Head of caudate nucleus (tissue), 42 donors: ENCODE measurements at places on chromosomes 6 and 20.

- DNase-seq = no peak
These were observed 6.7 kb upstream of the TEAD3 start for GRCh38 chr6:35503534-35503933.

DNA sequence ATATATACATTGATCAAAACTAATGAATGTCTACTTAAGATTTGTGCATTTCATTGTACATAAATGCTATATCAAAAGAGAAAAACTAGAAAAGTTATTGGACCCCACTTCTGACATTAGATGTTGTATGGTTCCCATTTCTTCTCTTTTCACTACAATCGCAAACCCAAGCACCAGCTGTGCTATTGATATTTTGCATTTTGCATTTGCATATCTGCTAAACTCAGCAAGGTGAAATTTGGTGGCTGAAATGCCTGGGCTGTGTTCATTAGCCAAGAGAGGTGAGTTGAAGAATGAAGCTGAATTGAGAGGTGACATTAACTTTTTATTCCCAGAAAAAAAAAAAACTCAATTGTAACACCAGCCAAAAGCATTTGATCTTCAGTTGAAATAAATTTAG, 232.1 kb upstream of the TENT5A start:
- DNase-seq = no peak

DNA sequence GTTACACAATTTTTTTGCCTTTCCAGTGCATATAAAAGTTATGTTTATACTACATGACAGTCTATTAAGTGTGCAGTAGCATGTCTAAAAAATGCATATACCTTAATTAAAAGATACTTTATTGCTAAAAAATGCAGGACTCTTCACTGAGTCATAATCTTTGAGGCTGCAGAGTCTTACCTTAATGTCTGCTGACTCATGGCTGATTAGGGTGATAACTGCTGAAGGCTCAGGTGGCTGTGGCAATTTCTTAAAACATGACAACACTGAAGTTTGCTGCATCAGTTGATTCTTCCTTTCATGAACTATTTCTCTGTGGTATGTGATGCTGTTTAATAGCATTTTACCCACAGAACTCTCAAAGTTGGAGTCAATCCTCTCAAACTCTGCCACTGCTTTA, 19.1 kb downstream of the ZSCAN23 start:
- no peak for DNase-seq

DNA sequence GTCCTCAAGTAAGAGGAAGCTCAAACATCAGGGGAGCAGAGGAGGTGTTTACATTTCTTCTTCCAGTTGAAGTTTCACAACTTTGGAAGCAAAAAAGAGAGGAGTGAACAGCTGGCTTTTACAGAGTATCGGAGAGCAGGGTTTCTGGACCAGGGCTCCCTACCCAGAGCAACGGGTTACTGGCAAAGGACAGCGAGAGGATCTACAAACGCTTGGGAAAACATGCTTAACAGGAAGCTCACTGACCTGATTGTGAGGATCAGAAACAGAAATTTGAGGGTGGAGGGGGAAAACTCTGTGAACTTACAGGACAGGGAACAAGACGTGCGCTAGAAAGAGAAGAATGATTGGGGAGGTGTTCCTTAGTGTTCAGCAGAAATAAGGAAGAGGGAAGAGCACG, 85.7 kb upstream of the TAB2 start:
- no peak for DNase-seq
